ENCODE measurements at places on chromosomes 13 and 19.
A peak's percentile ranks its signal among the peaks of the same experiment; 100 is the strongest.

DNA sequence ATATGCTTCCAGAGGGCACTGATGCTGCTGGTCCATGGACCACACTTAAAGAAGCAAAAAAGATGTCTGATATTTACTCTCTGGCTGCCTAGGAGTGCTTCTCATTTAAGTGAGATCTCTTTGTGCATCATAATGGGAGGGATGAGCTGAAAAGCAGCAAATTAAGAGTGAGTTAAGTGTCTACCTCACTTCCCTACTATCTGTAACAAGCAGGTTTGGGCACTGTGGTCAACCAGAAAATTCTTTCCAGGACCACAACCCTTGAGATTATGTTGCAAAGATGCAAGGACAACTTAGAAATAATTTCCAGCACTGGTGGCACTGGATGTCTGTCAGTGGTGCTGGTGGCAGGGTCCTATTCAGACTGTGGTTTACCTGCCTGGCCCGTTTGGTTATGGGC lies 52.1 kb upstream of the USPL1 start:
- DNase-seq: no peak

DNA sequence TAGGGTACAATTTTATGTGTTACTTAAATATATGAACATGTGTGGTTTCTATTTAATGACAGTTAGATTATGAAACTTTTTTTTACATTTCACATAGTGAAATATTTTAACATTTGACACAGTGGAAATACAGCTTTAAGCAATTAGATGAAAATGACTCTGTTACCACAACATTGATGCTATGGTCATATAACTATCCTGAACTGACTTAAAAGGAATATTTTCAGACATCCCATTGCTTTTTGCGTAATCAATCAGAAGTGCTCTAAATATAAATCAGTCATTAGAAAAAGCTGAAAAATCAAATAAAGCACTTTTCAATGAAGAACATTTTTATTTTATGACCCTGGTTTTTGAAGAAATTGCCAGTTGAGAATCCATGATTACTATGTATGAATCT lies 80.3 kb downstream of the UFM1 start:
- no peak for DNase-seq

GRCh38 chr13:51659276-51660127 lies 75.2 kb downstream of the WDFY2 start:
- DNase-seq: peak; percentile 22

DNA sequence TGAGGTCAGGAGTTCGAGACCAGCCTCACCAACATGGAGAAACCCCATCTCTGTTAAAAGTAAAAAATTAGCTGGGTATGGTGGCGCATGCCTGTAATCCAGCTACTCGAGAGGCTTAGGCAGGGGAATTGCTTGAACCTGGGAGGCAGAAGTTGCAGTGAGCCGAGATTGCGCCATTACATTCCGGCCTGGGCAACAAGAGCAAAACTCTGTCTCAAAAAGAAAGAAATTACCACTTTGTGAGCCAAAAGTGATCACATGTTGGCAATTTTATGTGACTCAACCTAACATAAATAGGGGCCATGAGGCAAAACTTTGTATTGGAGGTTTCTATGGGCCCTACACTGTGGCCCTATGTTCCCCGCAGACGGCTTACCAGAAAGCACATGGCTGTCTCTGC lies 72.2 kb downstream of the MAP4K1 start:
- no peak for DNase-seq

- DNase-seq: no peak
Observed at GRCh38 chr19:38211151-38211591, 12.9 kb downstream of the DPF1 start.

DNA sequence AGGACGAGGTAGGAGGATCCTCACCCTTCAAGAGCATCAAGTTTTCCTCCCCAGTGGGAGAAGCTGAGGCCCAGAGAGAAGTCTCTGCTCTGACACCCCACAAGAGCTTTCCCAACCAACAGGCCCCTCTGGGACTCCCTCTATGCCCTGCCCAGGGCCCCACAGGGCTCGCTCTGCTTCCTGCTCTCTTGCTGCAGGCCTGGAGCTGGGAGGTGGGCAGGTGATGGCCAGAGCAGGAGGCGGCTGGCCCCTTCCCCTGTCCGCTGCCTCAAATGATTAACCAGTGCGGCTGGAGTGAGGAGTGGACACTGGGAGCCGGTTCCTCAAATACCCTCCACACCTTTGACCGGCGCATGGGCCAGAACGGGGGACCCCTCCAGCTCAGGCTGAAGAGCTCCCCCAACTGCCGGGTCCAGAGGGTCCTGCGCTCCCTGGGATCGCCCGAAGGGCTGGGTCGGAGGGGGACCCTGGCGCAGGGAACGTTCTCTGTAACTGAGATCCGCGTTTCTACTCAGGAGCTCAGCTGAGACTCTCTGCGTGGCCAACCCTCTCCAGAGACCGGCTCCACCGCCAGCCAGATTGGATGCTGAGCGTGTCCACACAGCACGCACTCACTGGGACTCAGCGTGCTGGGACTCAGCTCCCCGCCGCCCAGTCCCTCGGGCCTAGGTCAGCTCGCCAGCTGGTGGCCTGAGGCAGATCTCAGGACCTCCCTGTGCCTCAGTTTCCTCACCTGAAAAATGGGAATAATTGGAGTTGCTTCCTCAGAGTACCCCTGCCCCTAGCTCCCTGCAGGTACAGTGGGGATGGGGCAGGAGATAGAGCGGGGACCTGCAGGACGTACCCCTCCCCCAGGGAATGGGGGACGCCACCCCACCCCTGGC lies 6.7 kb upstream of the ONECUT3 start:
- peak; percentile 64 for DNase-seq

- DNase-seq: no peak
Observed at GRCh38 chr13:91482427-91482826, 84.0 kb downstream of the GPC5 start.

DNA sequence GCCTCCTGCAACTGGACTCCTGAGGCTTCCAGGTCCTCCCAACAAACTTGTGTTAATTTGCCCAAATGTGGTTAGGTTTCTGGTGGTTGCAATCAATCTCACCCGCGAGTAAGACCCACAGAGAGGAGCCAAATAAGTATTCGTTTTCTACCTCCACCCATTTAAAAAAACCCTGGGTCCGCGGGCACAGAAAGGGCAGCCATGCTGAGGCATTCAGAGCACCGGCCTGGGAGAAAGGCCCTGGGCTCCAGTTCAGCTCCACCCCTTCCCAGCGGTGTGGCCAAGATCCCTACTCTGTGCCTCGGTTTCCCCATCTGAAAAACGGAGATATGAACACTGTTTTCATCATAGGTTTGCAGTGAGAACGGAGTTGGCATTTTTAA lies 56.9 kb downstream of the PEPD start:
- DNase-seq: no peak

GRCh38 chr13:86402500-86402899 lies 603.3 kb upstream of the SLITRK6 start:
- DNase-seq: no peak

DNA sequence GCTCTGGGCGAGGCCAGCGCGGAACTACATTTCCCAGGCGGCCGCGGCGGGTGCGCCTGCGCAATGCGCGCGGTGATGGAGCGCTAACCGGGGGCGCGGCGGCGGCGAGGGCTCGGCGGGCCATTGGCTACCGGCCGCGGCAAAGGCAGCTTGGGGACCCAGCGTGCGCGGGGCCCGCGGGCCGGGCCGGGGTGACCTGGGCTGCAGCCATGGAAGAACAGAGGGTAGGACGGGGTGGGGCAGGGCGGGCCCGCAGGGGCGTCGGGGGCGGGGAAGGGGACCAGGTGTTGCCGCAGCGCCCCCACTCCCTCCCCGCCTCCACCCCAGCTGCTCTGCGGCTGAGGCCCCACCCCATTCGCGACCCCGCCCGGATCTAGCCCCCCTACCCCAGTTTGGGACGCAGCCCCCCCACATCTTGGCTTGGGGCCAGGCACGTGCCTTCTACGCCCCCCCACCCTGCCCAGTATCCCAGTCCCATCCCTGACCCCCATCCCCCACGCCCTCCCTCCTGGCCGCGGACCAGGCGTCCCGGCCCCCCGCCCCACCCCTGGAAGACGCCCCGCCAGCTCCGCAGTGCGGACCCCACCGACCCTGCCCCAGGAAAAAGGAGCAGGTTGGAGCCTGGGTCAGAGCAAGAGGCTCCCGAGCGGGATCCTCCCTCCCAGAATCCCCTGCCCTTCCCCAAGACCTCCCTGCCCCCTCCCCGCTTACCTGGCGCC lies at the start of gene FSD1:
Gene FSD1, plus strand, starts transcription at position 61 of the 719 bp plus-strand sequence. Its CDS starts 149 bp downstream, at position 210.
- DNase-seq: peak; percentile 99

DNA sequence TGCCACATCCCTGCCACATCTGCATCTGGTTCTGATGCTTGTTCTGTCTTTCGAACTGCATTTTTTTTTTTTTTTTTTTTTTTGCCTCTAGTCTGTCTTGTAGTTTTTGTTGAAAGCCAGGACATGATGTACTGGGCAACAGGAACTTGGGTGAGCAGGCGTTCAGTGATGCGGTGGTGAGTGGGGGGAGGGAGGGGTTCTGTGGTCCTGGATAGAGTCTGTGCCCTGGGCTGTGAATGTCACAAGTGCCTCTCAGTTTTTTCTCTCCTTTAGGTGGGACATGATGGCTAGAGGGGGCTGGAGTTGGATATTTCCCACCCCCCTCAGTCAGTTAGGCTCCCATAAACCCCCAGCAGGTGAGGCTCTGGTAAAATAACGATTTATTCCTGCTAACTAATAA lies 3.5 kb downstream of the CEACAM4 start:
- no peak for DNase-seq

GRCh38 chr13:96252903-96253302 lies 163.0 kb downstream of the HS6ST3 start:
- DNase-seq: no peak

GRCh38 chr19:14433554-14434501 lies 722 bp downstream of the PKN1 start:
- no peak for DNase-seq
